Caki2 (cell line): ENCODE measurements at places on chromosomes 11 and 22.

- DNase-seq = no peak
Measured at GRCh38 chr11:47854667-47855066, 6.5 kb upstream of the NUP160 start.

DNA sequence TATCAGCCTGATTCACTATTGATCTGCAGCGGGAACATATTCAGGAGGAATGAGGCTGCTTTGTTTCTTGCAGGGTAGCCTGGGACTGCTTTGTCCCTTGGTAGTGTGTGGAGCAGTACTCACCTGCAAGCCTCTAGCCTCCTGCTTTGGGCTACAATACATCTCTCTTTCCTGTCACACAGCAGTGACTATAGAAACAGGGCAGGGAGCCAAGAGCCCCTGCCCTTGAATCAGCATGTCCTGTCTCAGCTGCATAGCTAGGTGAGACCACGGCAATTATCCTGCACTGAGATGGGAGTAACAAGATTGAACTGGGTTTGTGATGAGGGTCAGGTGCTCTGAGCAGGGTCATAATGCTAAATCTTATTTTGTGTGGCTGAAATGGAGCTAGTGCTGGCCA, 191.9 kb downstream of the NELL1 start:
- no peak for DNase-seq

- DNase-seq = no peak
Measured at GRCh38 chr11:25197515-25197914, 700.7 kb downstream of the LUZP2 start.

DNA sequence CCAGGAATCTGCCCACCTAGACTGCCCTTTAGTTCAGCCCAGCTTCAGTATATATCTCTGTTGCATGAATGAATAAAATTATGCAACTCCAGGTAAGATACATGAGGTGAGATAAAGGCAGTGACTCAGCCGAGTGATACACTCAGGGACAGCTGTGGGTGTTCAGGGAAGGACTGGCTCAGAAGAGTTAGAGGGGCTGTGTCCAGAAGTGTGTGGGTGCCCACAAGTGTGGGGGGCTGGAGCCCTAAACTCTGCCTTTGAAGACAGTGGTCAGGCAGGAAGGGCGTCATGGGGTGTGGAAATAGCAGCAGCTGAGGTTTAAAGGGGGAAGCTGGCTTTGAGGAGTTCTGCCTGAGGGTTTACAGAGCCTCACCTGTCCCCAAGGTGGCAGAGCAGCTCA, 8.3 kb downstream of the FTH1 start:
- no peak for DNase-seq

DNA sequence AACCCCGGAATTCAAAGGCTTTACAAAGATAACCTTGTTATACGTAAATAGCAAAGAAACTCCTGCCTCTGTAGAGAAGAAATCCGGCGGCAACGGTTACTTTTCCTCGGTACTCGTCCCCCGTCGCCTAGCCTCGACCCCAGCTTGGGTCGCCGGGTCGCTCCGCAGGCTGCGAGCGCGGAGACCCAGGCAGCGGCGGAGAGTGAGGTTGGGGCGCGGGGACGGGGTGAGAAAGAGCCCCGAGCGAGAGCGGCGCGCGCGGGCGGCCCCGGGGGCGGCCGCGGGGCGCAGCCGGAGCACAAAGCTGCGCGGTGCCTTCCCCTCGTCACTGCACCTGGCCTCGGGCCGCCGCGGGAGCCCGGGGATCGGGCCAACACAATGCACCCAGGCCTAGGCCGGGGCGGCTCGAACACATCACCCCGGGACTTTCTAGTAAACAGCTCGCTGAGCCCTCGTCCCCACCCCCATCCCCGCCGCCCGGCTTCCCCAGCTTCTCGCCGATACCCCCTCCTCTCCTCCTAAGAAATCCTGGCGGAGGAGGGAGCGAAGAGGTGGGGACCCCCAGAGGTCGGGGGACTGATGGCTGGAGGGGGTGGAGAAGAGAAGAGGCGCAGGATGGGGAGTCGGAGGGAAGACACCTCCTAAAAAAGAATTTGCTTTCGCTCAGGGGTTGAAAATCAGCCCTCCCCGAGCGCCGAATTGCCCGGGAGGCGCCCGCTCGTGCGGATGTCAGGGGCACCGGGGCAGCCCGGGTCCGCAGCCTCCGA, 845 bp downstream of the MPPED2 start:
- DNase-seq = no peak

GRCh38 chr11:15975742-15976141, 380.6 kb downstream of the SOX6 start:
- DNase-seq = no peak

DNA sequence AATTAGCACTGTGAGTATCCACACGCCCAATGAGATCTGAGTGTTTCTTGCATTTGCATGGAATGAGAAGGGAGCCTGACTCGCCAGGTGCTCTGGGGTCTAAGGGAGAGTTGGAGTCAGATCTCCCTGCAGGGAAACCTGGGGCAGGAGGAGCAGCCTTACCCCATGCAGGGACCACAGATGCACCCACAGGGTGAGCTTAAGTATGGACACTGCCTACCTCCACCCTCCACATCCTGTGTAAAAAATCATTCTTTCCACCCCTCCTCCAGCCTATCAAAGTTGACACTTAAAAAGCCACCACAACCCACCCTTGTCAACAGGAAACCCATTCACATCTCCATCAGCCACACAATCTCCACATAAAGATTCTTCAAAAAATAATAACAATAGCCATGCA, 67.0 kb upstream of the IGLL5 start:
- no peak for DNase-seq

DNA sequence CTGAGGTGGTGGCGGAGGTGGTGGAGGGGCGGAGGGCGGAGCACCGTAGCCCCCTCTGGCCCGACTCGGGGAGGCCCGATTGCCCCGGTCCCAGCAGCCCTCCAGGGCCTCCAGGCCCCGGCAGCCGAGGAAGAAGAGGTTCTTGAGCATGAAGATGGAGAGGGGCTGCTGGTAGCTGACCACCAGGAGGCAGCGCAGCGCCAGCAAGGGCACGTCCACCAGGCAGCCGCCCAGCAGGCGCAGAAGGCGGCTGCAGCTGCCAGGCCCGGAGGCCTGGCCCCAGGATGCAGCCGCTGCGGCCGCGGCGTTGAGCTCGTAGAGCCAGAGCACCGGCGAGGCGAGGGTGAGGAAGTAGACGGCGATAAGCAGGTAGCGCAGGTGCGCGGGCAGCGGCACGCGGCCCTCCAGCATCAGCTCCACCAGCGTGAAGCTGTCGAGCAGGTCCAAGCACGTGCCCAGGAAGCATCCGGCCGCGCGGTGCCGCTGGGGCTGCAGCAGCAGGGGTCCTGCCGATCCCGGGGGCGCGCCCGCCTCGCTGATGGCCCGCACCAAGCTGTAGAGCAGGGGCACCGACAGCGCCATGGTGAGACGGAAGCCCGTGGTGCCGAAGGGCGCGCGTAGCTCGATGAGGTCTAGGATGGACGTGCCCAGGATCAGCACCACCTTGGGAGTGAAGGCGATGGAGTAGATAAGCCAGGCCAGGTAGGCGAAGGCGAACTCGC, 1.5 kb downstream of the TMEM121B start:
- no peak for DNase-seq

GRCh38 chr22:27842201-27842600, 40.6 kb upstream of the MN1 start:
- no peak for DNase-seq

DNA sequence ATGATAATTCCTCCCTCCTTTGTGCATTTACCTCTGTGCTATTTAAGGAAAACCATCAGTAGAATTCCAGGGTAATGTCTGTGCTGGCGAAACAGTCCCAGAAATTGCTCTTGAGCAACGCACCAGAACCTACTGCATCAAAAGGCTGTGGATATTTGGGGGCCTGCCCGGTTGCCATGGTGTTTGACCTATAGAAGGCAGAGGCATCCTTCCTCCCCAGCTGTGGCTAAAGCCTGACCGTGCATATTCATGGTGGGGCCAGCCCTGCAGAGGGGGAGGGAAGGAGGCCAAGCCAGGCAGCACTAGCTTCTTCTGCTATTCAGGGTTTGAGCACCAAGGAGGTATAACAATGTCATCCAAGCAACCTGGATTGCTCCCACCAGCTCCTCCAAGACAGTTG, 215.0 kb upstream of the E2F8 start:
- no peak for DNase-seq

GRCh38 chr22:29734838-29735237, 15.0 kb downstream of the CABP7 start:
- no peak for DNase-seq
